Activated CD4-positive, alpha-beta T cell treated with anti-CD3 and anti-CD28 coated beads, Interleukin-2, amount 10 ng/mL, durations not matched to agents 7 days and 5 days (primary cell): ENCODE measurements at places on chromosomes 2 and 18. TPM values are rescaled to one million over a fixed set of nuclear protein-coding genes. Genes with fewer than 3 reads are reported as not detected.

DNA sequence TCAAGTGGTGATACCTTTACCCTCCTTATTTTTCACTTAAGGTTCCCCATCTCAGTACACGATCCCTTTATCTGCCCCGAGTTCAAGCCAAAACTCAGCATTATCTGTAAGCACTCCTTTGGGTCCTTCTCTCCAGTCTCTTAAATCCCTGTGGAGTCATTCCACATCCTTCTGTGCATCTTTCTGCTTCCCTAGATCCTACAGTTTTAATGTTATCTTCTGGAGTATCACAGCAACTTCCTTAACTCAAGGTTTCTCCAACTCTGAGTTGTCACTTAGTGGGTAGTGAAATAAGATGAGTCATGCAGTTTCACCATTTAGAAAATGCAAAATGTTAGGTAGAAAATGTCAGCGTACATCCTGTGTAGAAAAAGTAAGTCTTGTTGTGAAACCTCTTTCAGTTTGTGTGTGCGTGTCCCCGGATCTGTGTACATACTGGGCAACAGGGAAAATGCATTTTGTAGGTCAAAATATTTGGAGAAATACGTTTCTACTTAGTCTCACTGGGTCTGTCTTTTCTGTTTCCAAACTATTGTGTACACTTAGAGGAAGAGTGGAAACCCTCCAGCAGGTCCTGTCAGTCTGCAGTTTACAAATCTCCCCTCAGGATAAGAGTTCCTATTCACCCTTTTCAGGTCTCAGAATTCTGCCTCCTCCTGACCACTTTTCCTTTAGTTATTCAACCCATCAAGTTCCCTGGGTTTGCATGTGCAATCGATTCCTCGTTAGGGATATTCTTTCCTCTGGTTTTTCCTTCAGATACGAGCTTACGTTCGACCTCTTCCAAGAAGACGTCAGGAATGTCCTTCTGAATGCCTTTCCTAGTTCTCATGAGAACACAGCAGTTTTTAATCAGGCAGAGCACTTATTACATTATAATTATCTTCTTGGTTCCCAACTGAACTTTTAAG is 154.8 kb downstream of the TGIF1 start:
- DNase-seq: peak; percentile 50
- H3K4me3 ChIP-seq: no peak overlapping the region
- H3K27ac ChIP-seq: no peak overlapping the region
- peaks cover 2% of the 10 kb centered on the region for H3K36me3 ChIP-seq
- peaks cover 30% of the 10 kb centered on the region for H3K4me1 ChIP-seq

- peak overlapping the region; percentile 49 for H3K4me3 ChIP-seq
- H3K36me3 ChIP-seq: peaks cover 37% of the 10 kb centered on the region
- H3K27me3 ChIP-seq: no peaks in the 10 kb centered on the region
These were observed 60.9 kb downstream of the AAK1 start for GRCh38 chr2:69582582-69583176.

- no peak for DNase-seq
- no peaks in the 10 kb centered on the region for H3K4me1 ChIP-seq
- no peak overlapping the region for H3K4me3 ChIP-seq
- H3K27ac ChIP-seq: no peak overlapping the region
- H3K27me3 ChIP-seq: no peaks in the 10 kb centered on the region
- H3K36me3 ChIP-seq: no peaks in the 10 kb centered on the region
These were observed 151.0 kb upstream of the PID1 start for GRCh38 chr2:229422063-229422462.

- DNase-seq: no peak
- H3K27ac ChIP-seq: no peak overlapping the region
- no peak overlapping the region for H3K4me3 ChIP-seq
- peaks cover 2% of the 10 kb centered on the region for H3K27me3 ChIP-seq
- H3K36me3 ChIP-seq: no peaks in the 10 kb centered on the region
- no peaks in the 10 kb centered on the region for H3K4me1 ChIP-seq
These were observed 93.7 kb downstream of the TPGS2 start for GRCh38 chr18:36735130-36735529.

- DNase-seq: no peak
- H3K27ac ChIP-seq: no peak overlapping the region
- no peak overlapping the region for H3K4me3 ChIP-seq
- H3K27me3 ChIP-seq: peaks cover 6% of the 10 kb centered on the region
- H3K4me1 ChIP-seq: no peaks in the 10 kb centered on the region
These were observed 72.7 kb upstream of the SPRED2 start for GRCh38 chr2:65504814-65505697.

DNA sequence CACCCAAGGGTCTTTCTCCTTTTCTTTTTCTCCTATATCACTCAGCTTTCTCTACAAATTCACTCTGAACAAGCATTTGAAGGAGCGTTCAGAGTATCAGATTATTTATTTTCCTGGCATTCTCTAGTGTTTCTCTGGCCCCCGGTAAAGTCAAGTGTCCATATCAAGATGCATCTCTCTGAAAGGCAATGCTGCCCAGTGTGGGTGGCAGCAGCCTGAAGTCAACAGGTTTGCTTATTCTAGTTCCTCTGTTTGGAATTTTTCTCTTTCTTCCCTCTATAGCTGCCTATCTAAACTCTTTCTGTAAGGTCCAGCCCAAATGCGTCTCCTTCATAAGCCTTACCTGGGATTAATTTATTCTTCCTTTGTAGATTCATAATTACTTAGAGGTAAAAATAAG is 526.2 kb upstream of the TNP1 start:
- H3K27ac ChIP-seq: no peak overlapping the region
- H3K4me1 ChIP-seq: no peaks in the 10 kb centered on the region
- H3K36me3 ChIP-seq: no peaks in the 10 kb centered on the region
- no peak overlapping the region for H3K4me3 ChIP-seq
- peaks cover 3% of the 10 kb centered on the region for H3K27me3 ChIP-seq

The GCG gene
- total RNA-seq: not detected

The ZSWIM2 gene
- not detected for total RNA-seq
